Activated CD4-positive, alpha-beta memory T cell treated with anti-CD3 and anti-CD28 coated beads for 36 hours (primary cell): ENCODE measurements at places on chromosomes 2 and 18.
A peak's percentile ranks its signal among the peaks of the same experiment; 100 is the strongest.

DNA sequence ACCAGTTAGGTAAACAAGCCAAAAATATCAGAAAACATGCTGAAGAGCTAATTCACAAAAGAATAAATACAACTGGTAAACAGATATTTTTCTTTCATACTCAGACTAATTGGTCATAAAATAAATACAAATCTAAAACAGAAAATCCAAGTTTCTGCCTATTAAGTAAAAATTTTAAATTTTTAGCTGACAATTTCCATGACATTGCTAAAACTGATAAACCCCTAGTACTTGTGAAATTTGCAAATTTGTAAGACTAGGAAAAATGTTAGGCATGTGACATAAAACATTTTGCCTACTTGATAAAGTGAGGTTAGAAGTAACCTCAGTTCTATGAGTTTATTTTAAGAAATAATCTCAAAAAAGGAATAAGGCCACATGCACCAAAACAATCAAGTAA, 356.1 kb downstream of the LRATD1 start:
- DNase-seq = no peak

GRCh38 chr2:9982248-9982647, 30.8 kb downstream of the GRHL1 start:
- DNase-seq = no peak

DNA sequence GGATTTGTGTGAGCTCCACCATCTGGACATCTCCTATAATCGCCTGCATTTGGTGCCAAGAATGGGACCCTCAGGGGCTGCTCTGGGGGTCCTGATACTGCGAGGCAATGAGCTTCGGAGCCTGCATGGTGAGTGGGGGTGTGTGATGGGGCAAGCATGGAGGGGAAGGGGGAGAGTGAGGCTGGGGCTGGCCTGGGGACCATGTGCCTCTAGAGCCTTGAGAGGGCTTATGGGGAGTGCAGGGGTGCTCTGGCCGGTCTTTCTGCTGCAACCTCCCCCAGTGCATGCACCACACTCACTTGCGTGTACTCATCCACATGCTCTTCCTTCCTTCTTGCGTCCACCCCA, 7.9 kb downstream of the STK11IP start:
- DNase-seq = no peak

GRCh38 chr2:147560810-147561535, 283.9 kb upstream of the ACVR2A start:
- DNase-seq = no peak

DNA sequence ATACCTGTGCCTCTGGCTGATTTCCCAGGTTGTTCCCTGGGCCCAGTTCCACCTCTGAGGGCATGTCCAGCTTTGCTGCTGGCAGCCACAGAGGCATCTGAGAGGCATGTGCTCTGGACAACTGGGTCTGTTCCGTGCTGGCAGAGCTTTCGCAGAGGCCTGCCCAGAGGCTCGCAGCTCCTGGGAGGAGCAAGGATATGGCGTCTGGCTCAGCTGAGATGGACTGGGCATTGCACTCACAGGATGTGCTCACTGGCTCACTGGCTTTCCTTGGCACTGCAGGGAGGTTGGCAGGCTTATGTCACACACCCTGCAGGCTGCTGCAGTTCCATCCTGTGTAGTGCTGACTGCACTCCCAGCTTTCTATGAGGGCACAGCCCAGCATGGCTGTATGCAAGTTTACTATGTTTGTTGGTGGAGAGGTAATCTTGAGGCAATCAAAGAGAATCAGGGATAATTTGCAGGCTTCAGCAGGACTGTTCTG, 172.3 kb downstream of the PRKCE start:
- DNase-seq = no peak

GRCh38 chr18:55119434-55119833, 160.2 kb upstream of the CCDC68 start:
- DNase-seq = no peak

DNA sequence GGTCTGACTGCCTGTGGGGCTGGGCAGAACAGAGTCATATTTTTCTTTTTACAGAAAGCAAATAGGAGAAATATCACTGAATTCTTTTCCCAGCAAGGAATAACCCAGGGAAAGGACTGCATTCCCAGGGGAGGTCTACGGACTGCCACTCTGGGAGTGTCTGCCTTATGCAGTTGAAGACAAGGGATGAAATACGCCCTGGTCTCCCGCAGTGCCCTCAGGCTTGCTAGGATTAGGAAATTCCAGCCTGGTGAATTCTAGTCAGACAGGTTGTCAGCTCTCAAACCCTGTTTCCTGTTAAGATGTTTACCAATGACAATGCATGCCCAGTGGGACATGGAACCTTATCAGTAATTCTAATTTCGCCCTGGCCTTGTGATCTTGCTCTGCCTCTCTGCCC, 30.3 kb upstream of the PDK1 start:
- no peak for DNase-seq

DNA sequence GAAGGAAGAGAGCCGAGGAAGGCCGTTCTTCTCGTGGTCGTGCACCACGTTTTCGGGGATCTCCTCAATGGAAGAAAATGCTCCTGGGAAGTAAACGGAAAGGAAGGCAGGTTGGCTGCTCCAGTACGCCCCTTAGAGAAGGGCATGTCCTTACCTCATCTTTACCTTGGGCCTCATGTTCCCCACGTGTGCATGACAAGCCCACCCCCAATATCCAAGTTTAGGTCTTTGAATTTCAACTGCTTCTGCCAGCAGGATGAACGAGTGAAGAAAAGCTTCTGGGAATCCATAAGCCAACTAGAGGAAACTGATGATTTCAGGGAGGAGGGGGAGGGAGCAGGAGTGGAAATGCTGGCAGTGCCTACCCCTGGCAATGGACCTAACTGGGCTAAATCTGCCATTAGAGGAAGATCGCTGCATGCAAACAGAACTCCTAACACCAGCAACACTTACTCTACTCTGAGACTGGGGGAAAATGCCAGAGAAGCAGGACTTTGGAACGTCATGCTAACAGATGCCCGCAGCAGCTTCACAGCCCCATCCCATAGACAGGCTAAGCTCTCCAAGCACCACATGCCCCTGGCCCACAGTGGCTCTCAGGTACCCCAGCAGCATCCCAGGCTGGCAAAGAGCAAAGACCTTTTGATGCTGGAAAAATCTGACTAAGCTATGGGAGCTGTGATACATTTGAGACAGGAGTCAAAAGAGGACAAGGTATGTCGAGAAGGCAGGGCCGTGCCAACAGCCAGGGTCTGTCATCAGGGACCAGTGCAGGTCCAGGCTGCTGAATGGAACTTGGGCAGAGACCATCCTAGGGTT, 21.7 kb downstream of the CHST10 start:
- no peak for DNase-seq

DNA sequence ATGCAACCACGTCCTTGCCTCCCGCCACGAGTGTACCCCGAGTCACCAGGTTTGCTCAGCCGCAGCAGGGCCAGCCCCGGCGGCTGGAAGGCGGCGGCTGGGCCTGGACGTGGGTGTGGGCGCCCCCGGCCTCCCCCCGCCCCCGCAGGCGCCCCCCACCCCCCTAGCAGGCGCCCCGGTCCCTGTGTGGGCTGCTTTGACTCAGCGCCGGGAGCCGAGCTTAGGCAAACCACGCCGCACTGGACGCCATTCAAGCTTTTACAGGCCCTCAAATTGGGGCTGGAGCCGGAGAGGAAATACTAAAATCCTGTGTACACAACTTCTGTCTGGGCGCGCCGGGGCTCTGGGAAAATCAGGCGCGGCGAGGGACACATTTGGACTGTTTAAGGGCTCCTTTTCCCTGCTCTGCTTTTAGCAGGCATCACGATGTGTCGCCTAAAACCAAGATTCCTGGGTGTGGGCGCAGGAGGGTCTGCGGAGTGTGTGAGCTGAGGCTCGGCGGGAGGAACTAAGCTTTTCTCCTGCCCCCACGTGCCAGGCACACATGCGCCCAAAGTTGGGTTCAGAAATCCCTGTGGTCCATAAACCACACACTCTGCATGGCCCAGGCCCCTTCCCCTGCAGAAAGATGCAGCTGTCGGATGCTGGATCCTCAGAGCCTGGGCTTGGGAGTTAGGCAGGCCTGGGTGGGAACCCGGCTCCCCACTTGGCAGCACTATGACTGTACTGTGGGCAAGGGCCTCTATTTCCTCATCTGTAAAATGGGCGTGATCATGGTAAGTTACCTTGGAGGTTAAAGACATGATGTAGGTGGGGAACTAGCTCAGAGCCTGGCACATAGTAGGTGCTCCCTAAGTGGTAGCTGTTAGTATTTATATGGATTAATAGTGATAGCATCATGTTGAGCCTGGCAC, 57.6 kb downstream of the ATOH8 start:
- DNase-seq = no peak

DNA sequence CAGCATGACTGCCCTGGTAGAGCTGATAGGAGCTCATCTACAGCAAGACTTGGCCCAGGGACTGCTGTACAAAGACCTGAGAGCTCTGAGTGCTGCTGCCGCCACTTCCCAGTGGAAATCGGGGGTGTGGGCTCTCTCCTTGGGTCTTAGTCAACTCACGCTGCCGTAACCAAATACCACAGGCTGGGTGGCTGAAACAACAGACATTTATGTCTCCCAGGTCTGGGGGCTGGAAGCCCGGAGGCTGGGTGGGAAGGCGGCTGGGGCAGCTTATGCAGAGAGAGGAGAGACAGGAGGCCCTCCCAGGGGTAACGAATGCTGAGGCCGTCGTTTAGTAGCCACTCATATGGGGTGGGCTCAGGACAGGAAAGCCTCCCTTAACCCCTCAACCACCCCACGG, 15.4 kb upstream of the MAL start:
- DNase-seq = no peak

DNA sequence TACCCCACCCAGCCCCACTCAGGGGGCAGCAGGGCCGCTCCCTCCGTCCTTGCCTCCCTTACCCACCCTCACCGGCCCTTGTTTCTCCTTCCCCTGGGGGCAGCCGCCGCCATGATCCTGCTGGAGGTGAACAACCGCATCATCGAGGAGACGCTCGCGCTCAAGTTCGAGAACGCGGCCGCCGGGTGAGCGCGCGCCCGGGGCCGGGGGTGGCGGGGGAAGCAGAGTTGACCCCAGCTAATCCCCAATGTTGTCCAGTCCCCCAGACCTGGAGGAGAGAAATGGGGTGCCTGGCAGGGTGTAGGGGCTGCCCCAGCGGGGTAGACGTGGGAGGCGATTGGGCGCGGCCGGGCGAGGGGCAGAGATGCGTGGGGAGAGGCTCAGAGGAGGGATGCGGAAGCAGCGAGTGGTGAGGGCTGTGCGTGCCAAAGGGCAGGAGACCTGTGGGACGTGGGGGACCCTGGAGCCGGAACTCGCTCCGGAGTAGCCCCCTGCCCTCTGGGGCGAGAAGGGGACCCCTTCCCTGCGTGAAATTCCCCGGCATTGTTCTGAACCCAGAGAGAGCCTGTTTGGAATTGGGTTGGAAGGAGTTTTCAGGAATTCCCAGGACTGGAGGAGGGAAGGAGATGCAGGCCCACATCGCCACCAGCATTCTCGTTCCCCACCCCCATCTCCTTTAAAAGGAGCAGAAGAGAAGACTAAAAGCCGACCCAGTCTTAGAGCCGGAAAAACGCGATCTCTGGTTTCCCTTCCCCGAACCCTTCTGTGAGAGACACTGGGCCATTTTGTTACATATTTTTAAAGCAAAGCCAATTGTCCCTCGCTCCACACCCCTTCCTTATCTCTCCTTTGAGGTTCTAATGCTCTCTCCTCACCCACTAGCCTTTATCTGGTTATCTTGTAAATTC, 625 bp downstream of the ARPC2 start:
- DNase-seq = peak; percentile 86

GRCh38 chr2:196238836-196239380, 67.5 kb upstream of the STK17B start:
- no peak for DNase-seq

GRCh38 chr2:62116983-62117382, 78.9 kb upstream of the B3GNT2 start:
- DNase-seq = no peak
